Activated T-cell treated with anti-CD3 and anti-CD28 coated beads for 4 hours (primary cell): ENCODE measurements at places on chromosomes 3 and 15.

GRCh38 chr3:62145086-62145757, 228.1 kb downstream of the FEZF2 start:
- no peak for DNase-seq

DNA sequence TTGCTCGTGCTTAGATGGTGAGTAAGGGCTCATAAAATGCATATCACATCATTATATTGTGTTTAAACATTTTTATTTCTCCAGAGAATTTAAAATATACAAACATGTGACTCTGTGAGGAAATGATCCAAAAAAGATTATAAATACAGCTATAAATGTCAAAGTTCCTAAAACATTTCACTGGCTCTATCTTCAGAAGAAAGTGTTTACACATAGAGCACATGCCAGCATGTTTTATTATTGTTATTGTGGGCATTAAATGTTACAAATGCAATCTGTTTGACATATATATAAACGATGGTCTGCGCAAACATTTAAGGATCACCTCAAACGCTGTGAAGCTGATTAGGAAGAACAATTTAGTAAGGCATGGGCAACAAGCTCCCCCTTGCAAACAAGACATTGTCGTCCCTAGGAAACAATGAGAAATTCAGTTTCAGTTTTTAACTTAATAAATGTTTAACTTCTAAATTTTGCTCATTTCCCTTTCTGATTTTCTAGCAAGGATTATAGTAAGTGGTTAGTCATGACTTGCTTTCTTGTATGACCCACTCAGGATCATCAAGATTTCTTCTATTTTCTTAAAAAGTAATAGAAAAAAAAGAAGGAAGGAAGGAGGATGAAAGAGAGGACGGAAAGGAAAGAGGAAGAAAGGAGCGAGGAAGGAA, 207.5 kb downstream of the SATB1 start:
- no peak for DNase-seq

DNA sequence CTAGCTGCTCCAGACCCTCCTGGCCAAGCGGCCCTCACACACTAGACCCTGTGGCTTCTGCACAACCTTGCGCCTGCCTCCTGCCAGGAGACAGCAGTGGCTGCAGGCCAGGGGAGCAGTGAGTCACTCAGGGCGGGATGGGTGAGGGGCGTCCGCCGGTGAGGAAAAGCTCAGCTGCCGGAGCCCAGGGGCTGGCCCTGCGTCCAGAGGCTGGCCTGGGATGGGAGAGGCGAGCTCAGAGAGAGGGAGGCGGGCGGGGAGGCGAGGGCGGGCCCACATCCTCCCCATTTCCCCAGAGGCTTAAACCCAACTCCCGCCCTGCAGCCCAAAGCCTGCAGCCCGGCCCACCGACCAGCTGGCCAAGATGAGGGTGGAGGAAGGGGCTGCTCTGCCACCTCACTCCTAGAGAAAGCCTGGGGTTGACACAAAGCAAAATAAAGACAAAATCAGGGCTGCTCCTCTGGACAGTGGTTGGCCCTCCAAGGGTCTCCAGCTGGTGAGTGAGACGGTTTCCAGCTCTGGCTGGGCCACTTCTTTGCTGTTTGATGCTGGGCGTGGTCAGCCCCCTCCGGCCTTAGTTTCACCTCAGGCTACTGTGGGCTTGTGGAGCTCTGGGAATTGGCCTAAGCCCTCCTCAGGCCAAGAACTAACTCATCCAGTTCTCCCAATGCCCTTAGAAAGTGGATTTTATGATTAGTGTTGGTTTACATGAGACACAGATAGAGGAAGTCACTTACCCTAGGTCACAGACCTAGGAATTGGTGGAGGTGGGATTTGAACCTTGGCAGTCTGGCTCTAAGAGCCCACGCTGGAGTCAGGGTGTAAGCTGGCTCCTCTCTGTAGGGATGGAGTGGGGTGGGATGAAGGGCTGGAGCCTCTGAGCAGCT, 50.6 kb downstream of the IQSEC1 start:
- no peak for DNase-seq

DNA sequence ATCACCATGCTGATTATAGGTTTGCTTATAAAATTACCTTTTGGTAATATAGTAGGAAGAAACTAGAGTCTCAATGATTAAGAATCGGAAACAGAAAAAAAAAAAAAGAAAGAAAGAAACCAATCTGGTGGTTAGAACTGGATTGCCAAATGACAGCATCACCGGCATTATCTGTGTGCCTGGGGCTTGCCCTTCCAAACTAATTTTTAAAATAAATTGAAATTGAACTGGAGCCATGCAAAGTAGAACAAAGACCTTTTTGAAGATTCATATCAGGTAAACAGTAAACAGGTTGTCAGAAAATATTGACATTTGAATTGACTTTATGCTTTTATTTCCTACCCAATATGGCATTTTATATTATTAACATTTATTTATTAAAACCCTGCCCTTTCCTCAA, 11.2 kb upstream of the CPB1 start:
- DNase-seq: no peak

DNA sequence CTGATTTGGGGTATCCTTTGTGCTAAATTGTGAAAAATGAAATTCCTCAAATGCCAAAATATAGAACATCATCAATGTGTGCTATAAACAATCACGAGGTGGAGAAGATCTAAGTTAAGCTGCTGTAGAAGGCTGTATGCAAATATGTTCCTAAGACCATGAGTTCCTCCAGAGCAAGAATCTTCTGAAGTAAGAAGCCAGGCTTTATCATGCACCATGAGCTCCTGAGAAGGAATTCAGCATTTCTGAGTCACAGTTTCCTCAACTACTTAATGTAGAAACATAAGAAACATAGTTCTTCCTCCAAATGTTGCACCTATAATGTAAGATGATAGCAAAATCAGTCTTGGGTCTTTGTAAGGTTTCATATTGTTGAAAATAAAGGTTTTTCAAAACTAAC, 241.7 kb upstream of the MDFIC2 start:
- DNase-seq: no peak

GRCh38 chr15:80426316-80426715, 22.1 kb downstream of the ARNT2 start:
- DNase-seq: no peak

GRCh38 chr3:46845397-46845859, 17.8 kb downstream of the MYL3 start:
- DNase-seq: no peak

GRCh38 chr3:71930056-71930991, 145.4 kb upstream of the PROK2 start:
- no peak for DNase-seq

- no peak for DNase-seq
Observed at GRCh38 chr3:94398036-94398435, 335.2 kb downstream of the NSUN3 start.

DNA sequence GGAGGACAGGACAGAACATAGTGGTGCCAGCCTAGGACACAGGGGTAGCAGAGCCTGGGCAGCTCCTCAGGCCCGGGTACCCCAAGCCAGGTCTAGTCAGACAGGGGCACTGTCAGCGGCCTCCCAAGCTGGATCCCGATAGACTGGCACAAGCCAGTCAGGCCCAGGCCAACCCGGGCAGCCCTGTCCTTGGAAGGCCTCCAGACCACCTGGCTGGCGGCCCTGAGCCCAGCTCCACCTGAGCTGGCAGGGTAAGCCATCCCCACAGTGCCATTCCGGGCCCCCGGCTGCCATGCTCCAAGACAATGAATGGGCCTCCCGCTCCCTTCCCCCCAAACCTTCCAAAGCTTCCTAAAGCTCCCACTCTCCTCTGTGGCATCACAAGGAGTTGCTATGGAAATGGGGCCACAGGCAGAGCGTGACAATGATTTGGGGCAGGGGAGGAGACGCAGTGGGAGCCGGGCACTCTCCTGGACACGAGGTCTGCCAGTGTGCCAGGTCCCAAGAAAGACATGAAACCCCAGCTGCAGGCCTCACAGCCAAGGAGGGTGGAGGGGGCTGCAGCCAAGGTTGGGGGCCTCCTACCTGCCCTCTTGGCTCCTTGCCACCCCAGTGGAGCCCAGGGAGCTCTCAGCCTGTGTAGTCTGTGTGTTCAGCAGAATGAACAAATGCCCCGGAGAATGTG, 165.6 kb upstream of the LINGO1 start:
- no peak for DNase-seq

GRCh38 chr15:70196372-70197316, 98.9 kb upstream of the TLE3 start:
- DNase-seq: peak; percentile 16

- no peak for DNase-seq
Observed at GRCh38 chr3:41742121-41742520, 219.8 kb downstream of the ULK4 start.

DNA sequence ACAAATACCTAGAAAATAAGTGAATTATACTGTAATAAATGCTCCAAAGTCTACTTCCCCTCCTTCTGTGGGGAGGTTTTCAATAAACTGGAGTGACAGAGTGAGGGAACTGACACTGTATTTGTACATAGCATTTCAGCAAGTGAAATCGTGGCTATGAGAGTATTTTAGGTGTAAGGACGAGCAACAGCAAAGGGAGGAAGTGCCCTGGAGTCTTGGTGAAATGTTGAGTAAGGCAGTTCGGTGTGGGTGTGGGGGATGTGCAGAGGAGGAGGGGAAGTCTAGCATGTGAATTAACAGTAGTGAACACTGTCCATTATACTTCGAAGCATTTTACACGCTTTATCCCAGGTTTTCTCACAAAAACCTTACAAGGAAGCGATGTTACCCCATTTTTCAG, 18.1 kb upstream of the P2RY13 start:
- DNase-seq: no peak

DNA sequence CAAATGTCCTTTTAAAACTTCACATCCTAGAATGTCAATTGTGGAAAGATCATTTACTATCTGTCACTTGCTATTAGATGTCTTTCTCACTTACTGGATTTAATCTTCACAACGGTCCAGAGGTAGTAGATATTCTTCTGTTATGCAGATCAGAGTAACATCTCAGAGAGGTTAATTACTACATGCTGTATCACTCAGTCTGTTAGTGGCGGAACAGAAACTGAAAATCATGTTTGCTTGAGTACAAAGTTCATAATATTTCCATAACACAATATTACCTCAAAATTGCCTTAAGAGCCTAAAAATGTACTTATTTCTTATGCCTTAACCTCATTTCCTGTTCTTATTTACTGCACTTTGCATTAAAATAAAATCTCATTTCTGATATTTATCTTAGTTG, 28.6 kb upstream of the GPR149 start:
- no peak for DNase-seq

GRCh38 chr3:140768941-140769340, 91.1 kb downstream of the TRIM42 start:
- DNase-seq: no peak

- DNase-seq: no peak
Observed at GRCh38 chr3:43076857-43077256, 29.0 kb downstream of the POMGNT2 start.

- no peak for DNase-seq
Observed at GRCh38 chr3:159273608-159274007, 471.8 kb downstream of the MFSD1 start.

DNA sequence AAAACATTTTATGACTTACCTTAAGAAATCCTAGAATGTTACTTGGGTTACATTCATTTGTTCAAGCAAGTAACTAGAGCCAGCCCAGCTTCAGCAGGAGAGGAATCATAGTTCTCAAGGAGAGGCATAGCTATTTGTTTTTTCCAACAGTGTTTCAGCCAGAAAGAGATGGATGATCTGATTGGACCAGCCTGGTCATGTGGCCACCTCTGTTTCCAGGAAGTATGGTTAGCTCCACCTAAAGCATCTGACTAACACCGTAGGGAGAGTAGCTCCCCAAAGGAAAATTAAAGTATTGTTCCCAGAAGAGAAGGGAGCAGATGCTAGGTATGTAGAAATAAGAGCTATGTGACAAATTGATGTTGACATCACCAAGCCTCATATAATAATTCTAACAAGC, 417.1 kb downstream of the TAFA4 start:
- DNase-seq: no peak
